ENCODE measurements at places on chromosomes 12 and 14.

GRCh38 chr12:14605401-14605989 is 37.8 kb upstream of the PLBD1 start:
- DNase-seq: no peak

DNA sequence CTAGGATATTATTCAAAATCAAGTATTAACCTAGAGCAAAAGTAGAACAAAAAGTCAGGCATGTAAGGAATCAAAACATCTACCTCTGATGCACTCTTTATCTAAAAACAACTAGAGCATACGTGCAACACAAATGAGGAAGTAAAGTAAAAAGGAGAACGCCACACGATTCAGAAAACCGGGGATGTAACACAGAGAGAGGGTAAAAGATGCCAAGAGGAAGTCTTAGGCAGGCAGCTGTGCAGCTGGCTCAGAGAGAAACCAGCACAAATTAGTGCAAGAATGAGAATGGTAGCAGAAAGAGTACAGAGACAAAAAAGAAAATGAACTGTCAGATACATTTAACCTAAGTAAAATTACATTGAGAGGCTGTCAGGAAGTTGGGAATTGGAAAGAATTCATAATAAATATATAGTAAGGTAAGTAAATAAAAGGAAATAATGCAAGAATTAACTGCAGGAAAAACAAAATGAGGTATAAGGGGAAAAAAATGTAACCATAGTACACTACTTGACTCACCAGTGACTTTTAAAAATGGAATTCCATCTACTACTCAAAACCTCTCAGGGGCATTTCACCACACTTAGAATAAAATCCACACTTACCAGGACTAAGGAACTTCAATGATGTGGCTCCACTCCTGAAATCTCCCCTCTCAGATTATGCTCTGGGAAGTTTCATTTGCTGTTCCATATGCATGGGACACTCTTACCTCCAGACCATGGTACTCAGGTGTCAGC is 17.1 kb downstream of the BCAT1 start:
- no peak for DNase-seq

GRCh38 chr12:124538194-124539082 is 29.0 kb downstream of the NCOR2 start:
- DNase-seq: no peak

DNA sequence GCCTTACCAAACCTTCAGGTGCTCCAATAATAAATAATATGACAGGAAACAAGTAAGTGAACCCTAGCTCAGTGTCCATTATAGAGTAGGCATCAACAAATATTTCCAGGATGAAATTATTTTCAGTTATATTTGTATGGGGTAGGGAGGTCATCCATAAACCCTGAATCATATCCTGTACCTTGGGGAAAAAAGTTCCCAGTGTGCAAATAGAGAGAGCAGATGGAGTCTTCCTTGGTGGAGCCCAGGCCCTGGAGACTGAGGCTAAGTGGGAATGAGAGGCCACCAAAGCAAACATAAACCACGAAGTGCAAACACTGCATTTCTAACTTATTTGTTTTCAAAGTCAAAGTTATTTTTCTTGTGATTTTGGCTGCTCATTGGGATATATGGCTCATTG is 8.5 kb upstream of the ERP27 start:
- no peak for DNase-seq

DNA sequence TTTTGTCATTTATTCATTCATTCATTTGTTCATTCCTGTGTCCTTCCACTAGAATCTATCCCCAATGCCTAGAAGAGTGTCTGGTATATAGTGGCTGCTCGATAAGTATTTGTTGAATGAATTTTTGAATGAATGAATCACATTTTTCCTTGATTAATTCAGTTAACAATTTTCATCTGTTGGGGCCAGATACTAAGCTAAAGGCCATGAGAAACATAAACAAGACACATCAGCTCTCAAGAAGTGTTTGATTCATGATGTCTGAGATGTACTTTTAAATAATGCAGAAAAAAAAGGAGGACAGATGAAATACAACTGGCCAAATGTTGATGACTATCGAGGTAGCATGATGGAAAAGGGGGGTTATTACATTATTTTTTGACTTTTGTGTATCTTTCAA is 48.1 kb upstream of the TMED10 start:
- DNase-seq: no peak

DNA sequence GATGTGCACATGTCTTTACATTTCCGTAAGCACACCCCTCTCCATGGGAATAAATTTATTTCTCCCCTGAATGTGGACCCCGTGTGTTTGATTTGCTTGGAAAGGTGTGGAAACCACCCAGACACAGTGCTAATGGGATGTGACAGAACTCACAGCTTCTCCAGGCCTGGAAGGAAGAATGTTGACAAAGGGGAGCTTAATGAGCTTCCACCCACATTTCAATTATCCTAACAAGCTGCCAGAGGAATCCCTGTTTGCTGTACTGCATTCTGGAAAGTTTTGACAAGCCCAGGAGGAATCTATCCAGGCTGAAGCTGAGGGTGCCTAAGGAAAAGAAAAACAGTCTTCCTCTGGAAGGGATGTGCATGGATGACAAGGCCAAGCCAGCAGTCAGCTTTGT is 51.2 kb upstream of the CCDC60 start:
- DNase-seq: no peak

- DNase-seq: no peak
Observed at GRCh38 chr12:26736563-26737486, 96.2 kb downstream of the ITPR2 start.

GRCh38 chr12:57516617-57517153 is 3.6 kb downstream of the DDIT3 start:
- no peak for DNase-seq

- no peak for DNase-seq
Observed at GRCh38 chr14:45891417-45892080, 638.5 kb upstream of the MIS18BP1 start.

DNA sequence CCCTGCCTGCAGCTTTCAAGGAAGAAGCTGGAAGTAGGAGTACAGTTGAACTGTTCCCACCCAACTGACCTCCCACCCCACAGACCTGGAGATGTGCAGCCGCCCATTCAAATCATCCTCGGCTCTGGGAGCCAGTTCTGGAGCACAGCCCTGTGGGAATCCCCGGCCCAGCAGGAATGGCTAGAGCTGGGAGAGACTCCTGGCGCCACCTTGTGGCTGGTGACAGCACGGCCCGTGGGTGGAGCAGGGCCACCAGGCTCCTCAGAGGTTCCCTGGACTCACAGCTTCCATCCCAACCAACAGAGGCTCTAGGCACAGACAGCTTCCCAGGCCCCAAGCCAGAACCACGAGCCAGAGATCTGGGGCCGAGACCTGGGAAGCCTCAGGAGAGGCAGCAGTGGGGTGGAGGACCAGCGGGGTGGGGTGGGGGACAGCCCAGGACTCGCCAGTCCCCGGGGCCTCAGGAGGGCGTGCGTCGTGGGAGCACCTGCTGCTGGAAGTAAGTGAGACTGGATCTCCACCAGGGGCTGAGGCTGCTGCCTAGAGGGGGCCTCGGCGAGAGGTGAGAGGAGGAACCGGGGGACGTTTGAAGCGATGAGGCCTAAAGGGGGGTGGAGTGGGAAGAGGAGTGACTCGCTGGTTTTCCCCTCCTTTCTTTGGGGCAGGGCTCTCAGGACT is 43.4 kb downstream of the RNF34 start:
- DNase-seq: peak; percentile 67

- DNase-seq: no peak
Observed at GRCh38 chr12:131456301-131457027, 254.4 kb upstream of the SFSWAP start.

GRCh38 chr12:110916295-110916875 is 4.0 kb downstream of the MYL2 start:
- no peak for DNase-seq

DNA sequence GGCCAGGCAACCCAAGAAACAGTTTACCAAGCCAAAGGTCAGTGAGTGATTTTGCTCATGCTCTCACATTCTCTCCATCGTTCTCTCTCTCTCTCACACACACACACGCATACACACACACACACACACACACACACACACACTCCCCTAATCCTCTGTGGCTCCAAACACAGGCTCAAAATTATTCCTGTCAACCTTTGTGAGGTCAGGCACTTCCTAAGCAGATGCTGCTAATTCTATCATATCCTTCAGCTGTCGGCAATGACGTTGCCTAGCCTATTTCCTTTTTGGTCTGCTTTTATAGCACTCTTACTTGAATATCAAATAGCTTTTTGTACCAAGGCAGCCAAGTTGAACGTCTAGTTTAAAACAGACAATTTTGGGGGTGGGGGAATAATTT is 98.9 kb upstream of the EGLN3 start:
- DNase-seq: no peak

GRCh38 chr14:35285168-35286002 is 6.8 kb upstream of the PSMA6 start:
- DNase-seq: peak; percentile 31

DNA sequence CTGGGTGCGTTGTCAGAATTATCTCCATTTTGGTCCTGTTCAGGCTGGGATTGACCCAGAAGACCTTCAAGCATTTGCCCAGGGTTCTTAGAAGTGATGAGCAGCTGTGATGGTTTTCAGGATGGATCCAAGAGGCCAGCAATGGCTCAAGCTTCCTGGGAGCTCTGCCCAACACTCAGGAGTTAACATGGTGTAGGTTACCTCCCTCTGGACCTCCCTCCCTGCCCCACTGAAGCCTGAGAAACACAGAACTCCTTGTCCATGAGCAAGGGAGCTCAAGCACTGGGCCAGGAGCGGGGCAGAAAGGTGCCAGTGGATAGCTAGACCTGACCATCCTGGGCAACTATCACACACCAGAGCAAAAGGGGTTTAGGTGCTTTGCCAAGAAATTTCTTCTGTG is 148.4 kb upstream of the FKBP4 start:
- no peak for DNase-seq

DNA sequence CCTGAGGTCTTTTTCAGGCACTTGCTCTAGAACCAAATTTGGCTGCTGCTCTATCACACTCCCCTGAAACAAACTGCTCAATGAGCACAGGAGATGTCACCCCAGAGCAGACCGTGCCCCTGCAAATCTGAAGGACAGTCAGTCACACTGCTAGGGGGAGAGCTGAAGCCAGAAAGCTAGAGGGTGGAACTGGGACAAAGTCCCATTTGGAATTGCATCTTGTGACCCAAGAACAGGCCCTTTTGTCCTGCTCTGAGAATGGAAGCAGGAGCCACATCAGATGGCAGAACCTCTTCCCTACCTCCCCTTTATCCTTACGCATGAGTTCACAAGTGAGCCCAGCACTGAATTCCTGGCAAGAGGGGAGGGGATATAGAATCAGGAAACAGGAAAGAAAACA is 64.7 kb downstream of the MAP3K9 start:
- no peak for DNase-seq

- no peak for DNase-seq
Observed at GRCh38 chr12:105658389-105658788, 327.9 kb downstream of the C12orf75 start.

DNA sequence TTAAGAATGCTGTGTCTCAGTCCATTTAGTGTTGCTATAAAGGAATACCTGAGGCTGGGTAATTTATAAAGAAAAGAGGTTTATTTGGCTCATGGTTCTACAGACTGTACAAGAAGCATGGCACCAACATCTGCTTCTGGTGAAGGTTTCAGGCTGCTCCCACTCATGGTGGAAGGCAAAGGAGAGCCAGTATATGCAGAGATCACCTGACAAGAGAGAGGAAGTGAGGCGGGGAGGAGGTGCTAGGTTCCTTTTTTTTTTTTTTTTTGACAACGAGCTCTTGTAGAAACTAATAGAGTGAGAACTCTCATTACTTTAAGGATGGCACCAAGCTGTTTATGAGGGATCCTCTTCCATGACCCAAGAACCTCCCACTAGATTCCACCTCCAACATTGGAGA is 121.6 kb downstream of the NUBPL start:
- no peak for DNase-seq

DNA sequence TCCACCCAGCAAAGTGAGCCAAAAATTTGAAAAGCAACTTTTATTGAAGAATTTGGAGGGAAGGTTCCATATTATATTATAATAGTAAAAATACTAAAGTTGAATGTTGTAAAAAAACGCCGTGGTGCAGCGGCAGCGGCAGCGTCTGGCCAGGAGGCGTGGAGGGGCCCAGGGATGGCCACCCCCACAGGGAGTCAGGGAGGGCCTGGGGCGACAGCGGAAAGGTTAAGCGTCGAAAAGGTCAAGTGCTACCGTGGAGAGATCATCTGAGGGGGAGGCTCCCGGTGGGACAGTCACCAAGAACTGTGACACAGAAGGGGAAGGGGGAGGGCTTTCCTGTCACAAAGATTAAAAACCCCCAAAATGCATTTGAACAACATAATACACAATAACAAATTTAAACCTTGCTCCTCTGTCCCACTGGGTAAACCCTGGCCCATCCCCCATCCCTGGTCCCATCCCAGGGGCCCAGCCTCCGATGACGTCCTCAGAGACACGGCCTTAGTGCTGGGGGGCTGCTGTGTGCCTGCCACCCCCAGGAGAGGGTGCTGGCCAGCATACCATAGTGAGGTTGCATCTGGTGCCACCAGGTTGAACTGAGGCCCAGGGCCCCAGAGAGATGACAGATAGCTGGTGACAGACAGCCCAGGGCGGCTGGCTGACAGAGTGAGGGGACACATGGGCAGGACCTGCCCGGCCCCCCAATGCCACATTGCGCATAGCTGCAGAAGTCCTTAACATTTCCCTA is 16.6 kb downstream of the SIVA1 start:
- DNase-seq: no peak

GRCh38 chr12:104282109-104282508 is 21.4 kb upstream of the EID3 start:
- DNase-seq: no peak

- no peak for DNase-seq
Observed at GRCh38 chr14:33847066-33847465, 103.8 kb downstream of the EGLN3 start.

DNA sequence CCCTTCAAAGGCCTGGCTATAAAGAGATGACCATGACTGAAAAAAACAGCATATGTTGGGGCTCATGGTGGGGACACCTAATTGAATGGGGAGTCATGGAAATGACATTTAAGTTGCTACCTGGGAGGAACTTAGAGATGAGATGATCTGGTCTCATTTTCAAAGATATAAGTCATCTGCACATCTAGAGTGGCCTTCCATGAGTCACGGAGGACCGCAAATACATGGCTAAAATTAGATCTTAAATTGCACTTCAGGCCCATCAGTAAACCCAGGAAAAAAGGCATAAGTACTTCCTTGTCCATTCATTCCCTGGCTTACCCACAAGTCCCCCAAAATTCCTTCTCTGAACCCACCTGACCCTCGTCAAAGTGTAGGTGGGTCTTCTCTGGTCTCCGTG is 53.4 kb downstream of the SPTB start:
- no peak for DNase-seq

- peak; percentile 17 for DNase-seq
Observed at GRCh38 chr14:22994762-22995275, 12.5 kb upstream of the AJUBA start.

DNA sequence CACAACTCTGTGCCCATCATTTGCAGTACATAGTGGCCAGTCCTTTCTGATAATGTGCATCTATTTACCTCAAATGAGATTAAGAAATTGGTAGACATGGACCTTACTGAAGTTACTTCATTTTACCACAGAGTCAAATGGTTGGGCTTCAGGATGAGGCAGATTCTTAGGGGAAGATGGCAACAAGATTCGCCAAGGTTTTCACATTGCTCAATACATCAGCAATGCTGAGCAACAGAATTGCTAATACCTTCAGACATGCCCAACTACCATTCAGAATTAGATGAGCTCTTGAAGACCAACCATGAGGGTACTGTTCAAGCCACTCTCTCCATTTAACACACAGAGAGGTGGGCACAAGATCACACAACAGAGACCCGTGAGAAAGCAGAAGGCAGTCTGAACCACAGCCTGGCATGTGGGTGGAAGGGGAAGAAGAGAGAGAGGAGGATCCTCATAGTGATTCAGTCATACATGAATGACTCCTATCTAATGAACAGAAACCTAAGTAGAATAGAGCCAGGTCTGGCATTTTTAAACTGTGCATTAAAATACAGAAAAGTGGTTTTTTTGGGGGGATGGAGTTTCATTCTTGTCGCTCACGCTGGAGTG is 28.5 kb downstream of the CPM start:
- no peak for DNase-seq

All from stimulated activated CD4-positive, alpha-beta T cell treated with anti-CD3 and anti-CD28 coated beads, Interleukin-1b, Interleukin-23, amount 100 ng/mL, for 48 hours (primary cell).